Activated naive CD4-positive, alpha-beta T cell (primary cell): ENCODE measurements at places on chromosomes 2 and 18.

DNA sequence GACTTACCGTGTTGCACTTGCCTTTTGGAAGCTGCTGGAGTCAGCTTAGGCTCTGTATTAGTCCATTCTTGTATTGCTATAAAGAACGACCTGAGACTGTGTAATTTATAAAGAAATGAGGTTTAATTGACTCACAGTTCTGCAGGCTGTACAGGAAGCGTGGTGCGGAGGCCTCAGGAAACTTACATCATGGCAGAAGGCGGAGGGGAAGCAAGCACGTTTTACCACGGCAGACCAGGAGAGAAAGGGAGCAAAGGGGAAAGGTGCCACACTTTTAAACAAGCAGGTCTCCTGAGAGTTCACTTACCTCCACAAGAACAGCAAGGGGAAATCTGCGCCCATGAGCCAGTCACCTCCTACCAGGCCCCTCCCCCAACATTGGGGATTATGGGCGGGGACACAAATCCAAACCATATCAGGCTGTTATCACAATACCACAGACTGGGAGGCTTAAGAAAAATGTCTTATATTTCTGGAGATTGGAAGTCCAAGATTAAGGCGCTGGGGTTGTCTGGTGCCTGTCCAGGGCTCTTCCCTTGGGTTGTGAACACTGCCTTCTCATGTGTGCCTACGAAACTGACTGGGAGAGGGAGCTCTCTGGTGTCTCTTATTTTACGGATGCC is 3.6 kb upstream of the D2HGDH start:
- DNase-seq = no peak

DNA sequence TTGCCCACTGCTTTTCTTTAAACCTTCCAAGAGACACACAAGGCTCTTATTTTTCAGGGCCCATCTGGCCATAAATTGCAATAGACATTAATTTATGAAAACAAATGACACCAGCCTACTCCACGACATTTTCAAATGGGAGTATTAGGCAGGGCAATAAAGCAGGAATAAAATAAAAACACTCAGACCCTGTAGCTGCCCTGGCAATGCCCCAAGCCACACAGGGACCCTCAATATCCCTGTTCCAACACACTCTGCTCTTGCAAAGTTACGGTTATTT is 550.8 kb upstream of the TNP1 start:
- DNase-seq = no peak

- DNase-seq = no peak
Measured at GRCh38 chr2:235747001-235747785, 253.3 kb downstream of the AGAP1 start.

DNA sequence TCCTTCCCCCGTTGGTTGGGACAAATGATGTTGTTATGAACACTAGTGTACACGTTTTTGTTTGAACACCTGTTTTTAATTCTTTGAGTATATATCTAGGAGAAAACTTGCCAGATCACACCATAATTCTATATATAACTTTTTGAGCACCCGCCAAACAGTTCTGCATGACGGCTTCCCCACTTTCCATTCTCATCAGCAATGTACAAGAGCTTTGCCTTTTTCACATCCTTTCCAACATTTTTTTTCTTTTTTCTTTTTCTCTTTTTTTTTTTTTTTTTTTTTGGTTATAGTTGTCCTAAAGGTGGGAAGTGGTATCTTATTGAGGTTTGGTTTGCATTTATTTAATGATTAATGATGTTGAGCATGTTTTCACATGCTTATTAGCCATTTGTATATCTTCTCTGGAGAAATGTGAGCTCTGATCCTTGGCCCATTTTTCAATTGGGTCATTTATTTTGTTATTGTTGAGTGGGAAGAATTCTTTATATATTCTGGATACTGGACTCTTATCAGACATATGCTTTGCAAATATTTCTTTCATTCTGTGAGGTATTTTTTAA is 86.9 kb upstream of the ZC3H15 start:
- DNase-seq = no peak

- DNase-seq = no peak
Measured at GRCh38 chr2:186612555-186613440, 22.9 kb downstream of the ITGAV start.

GRCh38 chr2:198587741-198588140 is 783.3 kb downstream of the PLCL1 start:
- DNase-seq = no peak

DNA sequence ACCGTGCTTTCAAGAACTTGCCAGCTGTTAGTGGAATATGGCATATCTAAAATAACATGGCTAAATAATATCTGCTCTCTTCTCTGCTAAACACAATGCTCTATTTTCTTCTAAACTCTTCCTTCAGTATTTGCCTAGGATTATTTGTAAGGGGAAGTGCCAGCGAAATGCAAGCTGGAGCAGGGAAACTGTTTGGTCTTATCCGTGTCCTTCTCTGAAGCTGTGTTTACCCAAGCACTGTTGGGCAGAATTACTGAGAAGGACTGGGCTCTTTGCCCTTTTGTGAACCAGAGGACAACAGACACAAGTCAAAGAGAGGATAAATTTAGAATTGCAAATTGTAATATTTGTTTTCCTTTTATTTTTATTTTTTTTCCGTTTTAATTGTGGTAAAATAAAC is 23.6 kb downstream of the CPO start:
- no peak for DNase-seq

GRCh38 chr2:105576440-105577241 is 168.1 kb upstream of the NCK2 start:
- DNase-seq = no peak

DNA sequence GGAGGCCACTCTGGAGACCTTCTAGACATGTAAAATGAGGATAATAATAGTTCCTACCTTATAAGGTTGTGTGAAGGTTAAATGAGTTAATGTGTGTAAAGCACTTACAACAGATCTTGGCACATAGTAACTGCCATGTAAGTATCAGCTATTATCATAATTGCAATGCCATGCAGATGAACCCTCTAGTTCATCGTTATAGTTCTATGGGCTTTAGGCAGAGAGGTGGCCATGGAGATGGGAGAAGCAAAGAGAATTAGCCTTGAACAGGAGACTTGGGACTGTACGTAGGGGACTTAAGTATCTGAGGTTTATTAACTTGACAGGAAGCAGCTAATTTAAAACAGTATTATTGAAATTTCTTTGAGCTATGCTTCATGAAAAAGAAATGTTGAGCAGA is 151.8 kb downstream of the PIK3C3 start:
- DNase-seq = no peak

DNA sequence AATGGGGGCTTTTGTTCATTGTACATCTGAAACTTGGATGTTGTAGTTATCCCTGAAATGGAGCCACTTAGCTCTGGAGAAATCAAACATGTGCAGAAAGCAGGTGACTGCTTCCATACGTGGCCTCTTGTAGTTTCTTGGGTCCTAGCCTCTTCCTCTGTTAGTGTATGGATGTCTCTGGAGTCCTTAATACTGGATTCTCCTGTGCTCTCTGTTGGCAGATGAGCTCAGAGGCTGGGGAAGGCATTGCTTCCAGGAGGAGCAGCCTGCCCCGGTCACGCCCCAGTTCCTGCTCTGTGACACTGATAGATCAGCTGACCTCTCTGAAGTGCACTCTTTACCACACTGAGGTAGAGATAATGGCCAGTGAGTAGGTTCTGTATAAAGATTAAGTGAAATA is 176.2 kb downstream of the LDLRAD4 start:
- no peak for DNase-seq

DNA sequence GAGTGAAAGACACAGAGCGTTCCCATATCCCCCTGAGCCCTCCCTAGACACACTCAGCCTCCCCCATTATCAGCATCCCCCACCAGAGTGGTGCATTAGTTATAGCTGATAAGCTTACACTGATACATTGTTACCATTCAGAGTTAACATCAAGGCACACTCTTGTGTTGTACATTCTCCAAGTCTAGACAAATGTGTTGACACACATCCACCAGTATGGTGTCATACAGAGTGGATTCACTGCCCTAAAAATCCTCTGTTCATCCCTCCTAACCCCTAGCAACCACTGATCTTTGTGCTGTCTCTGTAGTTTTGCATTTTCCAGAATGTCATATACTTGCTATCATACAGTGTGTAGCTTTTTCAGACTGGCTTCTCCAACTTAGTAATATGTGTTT is 78.0 kb upstream of the RPL31 start:
- DNase-seq = no peak

- DNase-seq = no peak
Measured at GRCh38 chr2:42901076-42901640, 108.8 kb upstream of the HAAO start.

GRCh38 chr2:174771136-174771535 is 6.9 kb upstream of the CHRNA1 start:
- DNase-seq = no peak
